Left lung (tissue), 14 donors: ENCODE measurements at places on chromosomes 2 and 18. TPM values are rescaled to one million over a fixed set of nuclear protein-coding genes. Genes with fewer than 3 reads are reported as not detected.

- DNase-seq, result no peak
- no peak overlapping the region for H3K27ac ChIP-seq
- H3K4me3 ChIP-seq, result no peak overlapping the region
- H3K4me1 ChIP-seq, result no peaks in the 10 kb centered on the region
These were observed 13.1 kb downstream of the RBBP8 start for GRCh38 chr18:22946217-22946616.

Gene GALNT13
- polyA plus RNA-seq, result 4.3 TPM

DNA sequence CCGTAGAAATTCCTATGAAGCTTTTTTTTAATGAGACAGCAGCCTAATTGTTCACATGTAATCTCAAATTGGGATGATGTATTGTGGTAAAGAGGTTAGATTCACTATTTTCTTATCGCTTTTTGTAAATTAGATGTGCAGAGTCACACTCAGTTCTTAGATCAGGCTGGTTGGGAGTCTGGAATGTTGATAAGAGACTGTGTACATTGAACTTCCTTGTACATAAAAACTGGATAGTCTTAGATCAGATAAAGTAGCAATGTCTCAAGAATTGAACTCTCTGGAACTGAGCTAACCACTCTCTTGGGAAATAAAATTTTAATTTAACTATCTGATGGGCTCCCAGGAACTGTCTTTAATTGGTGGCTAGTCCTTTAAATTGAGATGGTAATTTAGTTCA, 108.1 kb upstream of the MSTN start:
- no peak overlapping the region for H3K27ac ChIP-seq
- DNase-seq, result no peak
- no peaks in the 10 kb centered on the region for H3K27me3 ChIP-seq
- H3K4me1 ChIP-seq, result no peaks in the 10 kb centered on the region

DNA sequence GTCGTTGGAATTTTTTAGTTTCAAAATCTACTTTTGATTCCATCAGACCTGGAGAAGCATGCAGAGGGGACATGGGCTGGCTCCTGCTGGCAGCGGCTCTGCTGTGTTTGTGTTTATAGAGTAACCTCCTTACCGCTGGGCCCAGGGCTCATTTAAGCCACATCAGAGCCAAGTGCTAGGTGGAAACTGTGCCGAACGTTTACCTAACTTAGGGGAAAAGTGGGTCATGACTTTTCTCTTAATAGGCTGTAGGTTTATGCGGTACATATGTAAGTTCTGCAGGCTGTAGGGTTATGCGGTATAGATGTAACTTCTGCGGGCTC, 17.7 kb downstream of the CNDP2 start:
- no peak for DNase-seq
- no peaks in the 10 kb centered on the region for H3K4me1 ChIP-seq
- no peaks in the 10 kb centered on the region for H3K36me3 ChIP-seq
- no peak overlapping the region for H3K27ac ChIP-seq
- H3K27me3 ChIP-seq, result no peaks in the 10 kb centered on the region

Gene OTX1
- 0.14 TPM for polyA plus RNA-seq

Gene RFX8
- 1.3 TPM for polyA plus RNA-seq

DNA sequence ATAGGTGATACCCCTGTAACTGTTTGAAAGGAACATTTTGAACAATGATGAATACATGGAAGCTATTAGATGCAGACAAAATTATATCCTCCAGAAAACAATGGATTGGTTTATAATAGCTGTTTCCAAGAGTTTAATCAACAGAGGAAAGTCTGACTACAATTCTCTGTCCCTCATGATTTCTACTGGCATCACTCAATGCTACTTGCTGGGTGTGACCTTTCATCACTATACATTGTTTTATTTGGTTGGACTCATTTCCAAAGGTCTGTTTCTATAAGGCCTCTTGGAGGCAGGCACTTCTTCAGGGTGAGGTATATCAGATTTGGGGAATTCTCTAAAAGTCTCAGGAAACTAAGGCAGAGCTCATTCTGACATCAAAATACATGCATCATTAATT, 636.1 kb upstream of the SLC8A1 start:
- no peak for DNase-seq
- H3K36me3 ChIP-seq, result no peaks in the 10 kb centered on the region
- no peak overlapping the region for H3K27ac ChIP-seq
- no peak overlapping the region for H3K4me3 ChIP-seq
- no peaks in the 10 kb centered on the region for H3K27me3 ChIP-seq

GRCh38 chr2:232230560-232230959, 148.0 kb upstream of the ALPP start:
- H3K36me3 ChIP-seq, result no peaks in the 10 kb centered on the region
- no peaks in the 10 kb centered on the region for H3K4me1 ChIP-seq
- no peaks in the 10 kb centered on the region for H3K27me3 ChIP-seq
- no peak overlapping the region for H3K4me3 ChIP-seq

Gene CRYBA2
- not detected for polyA plus RNA-seq

Gene TMX3
- polyA plus RNA-seq, result 94.0 TPM

Gene KLHL30
- polyA plus RNA-seq, result 0.11 TPM

Gene MYCN
- 17.2 TPM for polyA plus RNA-seq
